ENCODE measurements at places on chromosomes 1 and 21.

- no peak for DNase-seq
Measured at GRCh38 chr1:238653693-238654321, 732.6 kb upstream of the CHRM3 start.

DNA sequence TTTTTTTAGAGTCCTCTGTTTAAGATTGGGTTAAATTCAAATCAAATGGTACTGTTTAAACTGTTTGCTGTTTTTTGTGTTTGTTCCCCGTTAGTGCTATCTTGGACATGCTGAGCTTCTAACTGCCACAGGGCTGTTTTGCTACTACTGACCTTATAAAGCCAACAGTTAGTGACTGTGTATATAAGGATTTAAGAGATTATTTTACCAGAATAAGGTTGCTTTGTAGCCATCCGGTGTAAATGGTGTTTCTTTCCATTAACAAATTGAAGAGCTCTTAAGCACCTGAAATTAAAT is 37.0 kb downstream of the ZNF281 start:
- no peak for DNase-seq

- no peak for DNase-seq
Measured at GRCh38 chr1:11617314-11617713, 36.9 kb downstream of the FBXO2 start.

DNA sequence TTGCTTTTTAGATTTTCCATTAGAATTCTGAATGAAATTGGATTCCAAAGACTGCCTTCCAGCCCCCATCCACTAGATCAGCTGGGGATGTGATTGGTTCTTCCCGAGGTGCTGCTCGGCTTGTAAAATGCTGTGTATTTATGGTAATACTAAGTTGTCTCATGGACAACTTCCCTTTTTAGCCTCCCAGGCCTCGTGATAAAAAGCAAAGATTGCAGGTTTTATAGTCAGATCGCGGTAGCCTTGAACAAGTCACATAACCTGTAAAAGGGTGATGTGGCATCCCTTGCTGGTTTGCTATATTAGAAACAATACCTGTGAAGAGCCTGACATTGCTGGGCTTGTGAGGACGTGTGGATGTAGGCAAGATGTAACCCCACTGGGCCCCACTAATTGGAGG is 10.4 kb downstream of the MUL1 start:
- no peak for DNase-seq

- DNase-seq: no peak
Measured at GRCh38 chr1:68327414-68327813, 95.1 kb upstream of the WLS start.

DNA sequence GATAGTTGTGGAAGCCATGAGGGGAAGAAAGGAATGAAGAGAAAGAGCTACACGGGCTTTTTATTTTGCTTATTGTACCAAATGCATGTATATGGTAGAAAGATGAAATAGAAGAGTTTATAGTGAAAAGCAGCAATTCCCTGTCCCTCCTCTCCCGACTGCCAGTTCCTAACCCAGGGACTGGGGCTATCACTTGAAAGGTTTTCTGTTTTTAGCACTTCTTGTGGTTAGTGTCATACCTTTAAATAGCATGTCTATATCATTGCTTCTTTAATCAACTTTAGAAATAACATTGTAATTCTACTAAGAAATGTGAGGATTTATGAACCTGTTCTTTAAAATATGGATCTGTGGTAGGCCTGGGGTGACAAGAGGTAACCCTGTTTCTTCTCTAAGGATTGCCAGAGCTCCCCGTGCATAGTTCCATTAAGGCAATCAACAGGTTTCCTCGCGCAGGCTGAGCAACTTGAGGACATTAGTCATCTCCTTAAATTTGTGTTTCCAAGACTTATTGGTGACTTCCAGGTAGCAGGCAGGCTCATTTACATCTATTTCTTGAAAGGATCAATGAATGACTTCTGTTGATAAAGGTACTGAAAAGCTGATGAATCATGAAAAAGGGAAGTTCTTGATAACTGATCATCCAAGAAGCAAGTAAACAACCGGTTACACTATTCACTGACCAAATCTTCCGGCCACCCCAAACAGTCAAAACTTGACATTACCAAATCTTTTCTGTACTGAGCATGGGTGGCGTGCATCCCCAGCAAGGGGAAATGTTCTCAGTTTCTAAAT is 37.8 kb upstream of the S1PR1 start:
- no peak for DNase-seq

- DNase-seq: no peak
Measured at GRCh38 chr1:36251794-36252481, 27.7 kb downstream of the THRAP3 start.

DNA sequence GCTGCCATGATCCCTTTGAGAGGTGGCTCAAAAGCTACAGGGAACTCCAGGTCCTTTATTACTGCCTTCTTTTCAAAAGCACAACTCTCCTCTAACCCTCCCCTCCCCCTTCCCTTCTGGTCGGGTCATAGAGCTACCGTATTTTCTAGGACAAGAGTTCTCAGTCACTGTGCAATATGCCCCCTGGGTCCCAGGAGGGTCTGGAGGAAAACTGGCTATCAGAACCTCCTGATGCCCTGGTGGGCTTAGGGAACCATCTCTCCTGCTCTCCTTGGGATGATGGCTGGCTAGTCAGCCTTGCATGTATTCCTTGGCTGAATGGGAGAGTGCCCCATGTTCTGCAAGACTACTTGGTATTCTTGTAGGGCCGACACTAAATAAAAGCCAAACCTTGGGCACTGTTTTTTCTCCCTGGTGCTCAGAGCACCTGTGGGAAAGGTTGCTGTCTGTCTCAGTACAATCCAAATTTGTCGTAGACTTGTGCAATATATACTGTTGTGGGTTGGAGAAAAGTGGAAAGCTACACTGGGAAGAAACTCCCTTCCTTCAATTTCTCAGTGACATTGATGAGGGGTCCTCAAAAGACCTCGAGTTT is 3.1 kb downstream of the BTG2 start:
- no peak for DNase-seq

DNA sequence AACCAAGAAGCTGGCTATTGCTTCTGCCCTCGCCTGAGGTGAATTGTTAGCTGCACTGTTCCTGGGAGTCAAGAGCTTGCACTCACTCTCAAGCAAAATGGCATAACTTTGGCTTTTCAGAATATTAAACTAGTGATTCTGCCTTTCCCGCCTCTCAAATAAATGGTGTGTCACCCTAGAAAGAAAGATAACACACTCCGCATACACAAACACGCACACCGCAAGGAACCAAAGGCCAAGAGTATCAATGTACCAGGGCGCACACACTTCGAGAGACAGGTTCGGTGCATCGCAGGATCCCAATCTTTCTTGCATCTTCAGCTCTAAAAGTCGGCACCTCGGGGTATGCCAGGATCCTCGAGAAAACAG is 470 bp upstream of the RTCA start:
- DNase-seq: peak; percentile 18

GRCh38 chr21:46191686-46192575 is 7.7 kb upstream of the SPATC1L start:
- no peak for DNase-seq

Measured in activated naive CD4-positive, alpha-beta T cell (primary cell).